Left renal pelvis (tissue), 4 donors: ENCODE measurements at places on chromosomes 2 and 18. TPM values are rescaled to one million over a fixed set of nuclear protein-coding genes. Genes with fewer than 3 reads are reported as not detected.

DNA sequence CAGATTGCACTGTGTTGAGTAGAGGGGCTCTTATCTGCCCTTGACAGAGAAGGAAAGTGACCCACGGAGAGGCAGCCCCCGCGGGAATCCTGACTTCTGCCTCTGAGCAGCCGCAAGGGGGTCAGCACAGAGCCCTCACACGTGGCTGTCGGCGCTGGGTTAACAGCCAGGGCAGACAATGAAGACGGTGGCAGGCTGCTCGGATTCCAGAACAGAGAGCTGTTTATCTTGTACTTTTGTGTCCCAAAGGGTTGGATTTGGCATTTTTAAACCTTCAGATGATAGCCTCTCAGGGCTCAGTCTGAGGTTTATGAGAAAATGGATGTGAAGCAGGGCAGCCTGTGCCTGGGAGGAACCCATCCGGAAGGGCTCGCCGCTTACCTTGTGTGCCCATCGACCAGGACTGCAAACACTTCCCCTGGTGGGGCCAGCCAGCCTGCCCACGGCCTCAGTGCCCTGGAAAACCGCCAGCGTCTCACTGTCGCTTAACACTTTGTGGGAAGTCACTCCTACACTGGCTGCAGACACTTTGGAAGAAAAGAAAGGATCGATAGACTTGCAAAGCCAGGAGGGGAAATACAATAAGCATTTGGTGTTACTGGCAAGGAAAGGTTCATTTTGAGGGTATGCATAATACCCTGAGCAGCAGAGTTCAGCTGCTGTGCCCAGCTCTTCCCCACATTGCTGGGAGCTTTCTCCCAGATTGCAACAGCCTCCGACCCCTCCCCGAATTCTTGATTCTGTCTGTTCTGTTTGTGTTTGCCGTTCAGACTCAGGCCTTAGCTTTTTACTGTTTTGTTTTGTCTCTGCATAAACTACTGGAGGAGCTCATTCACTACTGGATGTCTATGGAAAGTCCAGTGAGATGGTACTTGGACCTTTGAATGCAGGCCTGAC is 325.3 kb upstream of the MYT1L start:
- no peak for DNase-seq

GRCh38 chr2:30820381-30821055 is 13.3 kb upstream of the CAPN13 start:
- DNase-seq: no peak

The AKAIN1 gene
- not detected for polyA plus RNA-seq

DNA sequence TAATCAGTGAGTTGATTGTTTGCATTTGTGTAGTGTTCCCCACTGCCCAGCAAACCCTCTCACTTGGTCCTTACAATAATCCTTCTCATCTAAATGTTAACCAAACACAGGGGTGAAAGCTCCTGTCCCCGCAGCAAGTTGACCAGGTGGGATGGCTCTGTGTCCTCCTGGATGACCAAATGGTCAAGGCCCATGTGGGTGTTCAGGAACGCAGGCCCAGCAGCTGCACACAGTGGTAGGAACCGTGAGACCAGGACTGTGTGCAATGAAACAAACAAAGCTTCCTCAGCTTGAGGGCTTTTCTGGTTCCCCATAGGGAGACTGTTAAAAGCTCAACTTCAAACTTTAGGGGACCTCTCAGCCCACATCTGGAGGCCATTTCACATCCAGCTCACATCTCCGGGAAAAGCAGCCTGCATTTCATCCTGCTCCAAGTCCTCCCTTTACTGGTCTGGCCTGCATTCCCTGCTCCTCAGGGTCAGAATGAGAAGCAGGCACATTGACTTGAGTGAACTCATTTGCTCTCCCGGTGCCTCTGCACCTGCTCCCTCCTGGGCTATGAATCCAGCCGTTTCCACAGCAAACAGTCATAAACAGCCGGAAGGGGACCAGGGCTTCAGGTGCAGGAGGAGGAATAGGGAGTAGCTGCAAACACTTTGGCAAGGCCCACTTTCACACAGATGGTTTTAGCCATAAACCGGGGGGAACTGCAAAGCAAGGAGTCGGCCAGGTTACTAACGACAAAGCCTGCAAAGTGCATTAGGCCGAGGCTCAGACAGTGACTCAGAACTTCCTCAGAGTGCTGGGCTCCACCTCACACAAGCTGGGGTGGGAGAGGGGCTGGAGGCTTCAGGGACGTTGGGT is 144.7 kb downstream of the CAPN13 start:
- peak; percentile 29 for DNase-seq

- DNase-seq: no peak
Measured at GRCh38 chr2:217520356-217521010, 482.3 kb downstream of the TNS1 start.

DNA sequence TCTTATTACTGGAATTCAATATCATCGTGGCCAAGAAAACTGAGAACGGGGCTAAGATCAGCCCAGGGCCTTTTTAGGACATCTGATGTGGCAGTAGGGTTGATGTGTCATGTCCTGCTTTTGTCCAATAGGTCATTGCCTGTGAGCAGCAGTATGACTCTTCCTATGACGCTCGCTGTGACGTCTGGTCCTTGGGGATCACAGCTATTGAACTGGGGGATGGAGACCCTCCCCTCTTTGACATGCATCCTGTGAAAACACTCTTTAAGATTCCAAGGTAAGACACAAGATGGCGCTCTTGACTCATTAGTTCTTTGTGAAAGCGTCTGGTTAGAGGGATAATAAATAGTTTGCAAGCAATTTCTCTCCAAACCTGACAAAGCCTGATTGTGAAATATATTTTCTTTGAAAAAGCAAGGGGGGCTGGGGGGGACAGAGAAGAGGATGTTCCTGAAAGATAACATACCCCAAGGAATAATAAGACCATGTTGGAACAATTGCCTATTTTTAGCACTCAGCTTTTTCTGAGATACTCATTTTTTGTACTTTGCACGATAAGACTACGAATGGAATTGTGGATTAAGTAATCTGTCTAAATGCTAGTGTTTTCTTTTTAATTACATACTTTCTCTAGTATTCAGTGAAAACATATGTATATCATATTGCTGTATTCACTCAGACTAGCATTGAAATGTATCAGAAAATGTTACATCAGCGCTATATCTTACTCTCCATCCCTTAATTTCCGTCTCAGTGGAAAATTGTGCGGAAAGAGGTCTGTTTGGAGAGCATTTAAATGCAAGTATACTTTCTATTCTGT is 58.1 kb downstream of the MYO3B start:
- DNase-seq: no peak

The IL37 gene
- not detected for polyA plus RNA-seq

The OTOS gene
- polyA plus RNA-seq: not detected

The DLGAP1 gene
- polyA plus RNA-seq: 6.8 TPM

- DNase-seq: no peak
Measured at GRCh38 chr18:58619596-58619930, 9.3 kb downstream of the ALPK2 start.
